ENCODE measurements at places on chromosomes 11 and 22.

DNA sequence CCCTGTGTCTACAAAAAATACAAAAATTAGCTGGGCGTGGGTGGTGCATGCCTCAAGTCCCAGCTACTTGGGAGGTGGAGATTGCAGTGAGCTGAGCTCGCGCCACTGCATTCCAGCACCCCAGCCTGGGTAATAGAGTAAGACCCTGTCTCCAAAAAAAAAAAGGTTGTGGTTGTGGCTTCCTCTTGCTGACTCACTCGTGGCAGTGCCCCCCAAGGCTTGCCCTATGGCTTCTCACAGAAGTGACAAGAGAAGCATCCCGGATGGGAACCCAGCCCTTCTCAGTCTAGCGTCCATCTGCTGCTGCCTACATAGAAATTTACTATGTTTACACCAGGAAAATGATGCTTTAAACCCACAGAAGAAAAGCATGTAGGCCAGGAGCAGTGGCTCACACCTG, 68.5 kb upstream of the PITPNB start:
- DNase-seq: no peak

- DNase-seq: no peak
Observed at GRCh38 chr22:48607901-48608662, 1219.6 kb downstream of the BRD1 start.

GRCh38 chr11:126917531-126918204, 82.9 kb downstream of the KIRREL3 start:
- no peak for DNase-seq

DNA sequence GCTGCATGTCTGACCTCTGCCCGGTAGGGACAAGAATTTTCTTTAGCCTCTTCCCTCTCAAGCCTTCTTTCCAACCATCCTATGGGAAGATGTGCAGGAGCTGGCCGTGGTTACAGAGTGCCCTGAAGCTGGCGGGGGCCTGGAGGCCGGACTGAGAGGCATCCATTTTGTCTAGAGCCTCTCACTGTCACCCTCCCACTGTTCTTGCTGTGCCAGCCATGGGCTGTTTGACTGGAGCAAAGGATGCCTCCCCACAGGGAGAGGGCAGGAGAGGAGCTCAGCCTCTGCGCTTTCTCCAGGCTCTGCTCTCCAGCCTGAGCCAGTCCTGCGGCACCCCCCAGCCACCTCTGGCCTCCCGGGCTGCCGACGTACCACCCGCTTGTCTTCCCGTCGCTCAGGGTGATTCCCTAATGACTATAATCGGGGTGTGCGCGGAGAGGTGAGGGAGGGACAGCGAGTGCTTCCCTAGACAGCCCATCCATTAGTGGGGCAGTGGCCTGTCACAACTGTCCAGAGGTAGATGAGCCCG, 123.8 kb downstream of the NECTIN1 start:
- DNase-seq: no peak

GRCh38 chr11:58058276-58059006, 27.7 kb downstream of the OR6Q1 start:
- no peak for DNase-seq

DNA sequence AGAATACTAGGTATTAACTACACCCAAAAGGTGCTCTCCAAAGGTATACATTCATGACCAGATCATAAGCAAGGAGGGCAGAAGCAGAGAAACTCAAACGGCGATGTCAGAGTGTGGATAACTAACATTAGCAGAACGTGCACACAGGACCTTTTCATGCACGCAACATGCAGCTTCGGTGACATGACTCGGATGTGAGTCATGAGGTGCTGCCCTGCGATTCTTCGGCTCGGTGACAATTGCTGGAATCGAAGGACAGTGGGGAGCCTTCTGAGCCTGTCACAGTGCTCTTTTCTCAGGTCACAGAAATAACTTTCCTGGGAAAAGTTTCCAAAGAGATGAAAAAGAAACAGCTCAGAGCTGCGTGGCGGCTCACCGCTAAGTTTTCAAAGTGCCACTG, 418.5 kb upstream of the SYN3 start:
- no peak for DNase-seq

GRCh38 chr22:27695925-27696324, 105.6 kb downstream of the MN1 start:
- no peak for DNase-seq

GRCh38 chr11:73989156-73989555, 6.5 kb upstream of the UCP2 start:
- DNase-seq: no peak

DNA sequence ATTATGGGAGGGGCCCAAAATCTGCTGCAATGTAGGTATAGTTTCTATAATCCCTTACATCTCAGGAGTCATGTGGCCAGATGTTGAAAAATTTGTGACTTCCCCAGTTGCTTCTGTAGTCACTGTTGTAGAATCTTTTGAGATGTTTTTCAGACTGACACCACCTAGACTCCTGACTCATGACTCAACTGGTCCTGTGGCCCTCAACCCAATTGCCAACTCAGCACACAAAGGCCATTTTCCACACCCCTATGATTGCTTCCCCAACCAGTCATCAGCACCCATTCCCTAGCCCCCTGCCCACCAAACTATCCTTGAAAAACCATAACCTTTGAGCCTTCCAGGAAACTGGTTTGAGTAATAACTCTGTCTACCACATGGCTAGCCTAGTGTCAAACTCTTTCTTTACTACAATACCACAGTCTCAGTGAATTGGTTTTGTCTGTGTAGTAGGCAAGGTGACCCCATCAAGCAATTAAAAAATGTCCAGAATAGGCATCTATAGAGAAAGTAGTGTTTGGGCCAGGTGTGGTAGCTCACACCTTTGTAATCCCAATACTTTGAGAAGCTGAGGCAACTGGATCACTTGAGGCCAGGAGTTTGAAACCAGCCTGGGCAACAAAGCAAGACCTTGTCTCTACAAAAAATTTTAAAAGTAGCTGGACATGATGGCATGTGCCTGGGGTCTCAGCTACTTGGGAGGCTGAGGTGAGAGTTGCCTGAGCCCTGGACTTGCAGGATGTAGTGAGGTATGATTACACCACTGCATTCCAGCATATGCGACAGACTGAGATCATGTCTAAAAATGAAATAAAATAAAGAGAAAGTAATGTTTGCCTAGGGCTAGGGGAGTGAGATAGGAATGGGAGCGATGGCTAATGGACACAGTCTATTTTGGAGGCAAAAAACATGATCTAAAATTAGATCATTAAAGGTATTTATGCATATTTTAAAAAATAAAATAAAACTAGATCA, 24.1 kb upstream of the FEZ1 start:
- DNase-seq: no peak

- no peak for DNase-seq
Observed at GRCh38 chr22:21589396-21589795, 21.9 kb downstream of the UBE2L3 start.

DNA sequence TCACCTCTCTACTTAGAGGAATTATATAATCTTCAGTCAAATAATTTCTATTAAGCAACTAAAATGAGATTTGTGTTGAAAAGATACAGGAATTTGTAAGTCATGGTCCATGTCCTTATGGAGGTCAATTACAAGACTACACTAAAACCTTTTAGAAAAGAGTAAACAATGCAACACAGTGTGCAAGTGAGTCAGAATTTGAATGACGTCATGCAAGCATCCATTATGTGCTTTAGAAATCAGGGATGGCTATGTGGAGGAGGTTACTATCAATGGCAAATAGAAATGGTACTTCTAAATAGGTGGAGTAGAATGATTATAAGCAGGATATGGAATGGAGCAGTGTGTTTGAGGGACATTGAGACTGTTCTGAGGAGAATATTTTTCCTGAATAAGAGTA, 16.6 kb downstream of the OR10D3 start:
- DNase-seq: no peak

GRCh38 chr22:23553924-23554870, 25.9 kb downstream of the IGLL1 start:
- no peak for DNase-seq

DNA sequence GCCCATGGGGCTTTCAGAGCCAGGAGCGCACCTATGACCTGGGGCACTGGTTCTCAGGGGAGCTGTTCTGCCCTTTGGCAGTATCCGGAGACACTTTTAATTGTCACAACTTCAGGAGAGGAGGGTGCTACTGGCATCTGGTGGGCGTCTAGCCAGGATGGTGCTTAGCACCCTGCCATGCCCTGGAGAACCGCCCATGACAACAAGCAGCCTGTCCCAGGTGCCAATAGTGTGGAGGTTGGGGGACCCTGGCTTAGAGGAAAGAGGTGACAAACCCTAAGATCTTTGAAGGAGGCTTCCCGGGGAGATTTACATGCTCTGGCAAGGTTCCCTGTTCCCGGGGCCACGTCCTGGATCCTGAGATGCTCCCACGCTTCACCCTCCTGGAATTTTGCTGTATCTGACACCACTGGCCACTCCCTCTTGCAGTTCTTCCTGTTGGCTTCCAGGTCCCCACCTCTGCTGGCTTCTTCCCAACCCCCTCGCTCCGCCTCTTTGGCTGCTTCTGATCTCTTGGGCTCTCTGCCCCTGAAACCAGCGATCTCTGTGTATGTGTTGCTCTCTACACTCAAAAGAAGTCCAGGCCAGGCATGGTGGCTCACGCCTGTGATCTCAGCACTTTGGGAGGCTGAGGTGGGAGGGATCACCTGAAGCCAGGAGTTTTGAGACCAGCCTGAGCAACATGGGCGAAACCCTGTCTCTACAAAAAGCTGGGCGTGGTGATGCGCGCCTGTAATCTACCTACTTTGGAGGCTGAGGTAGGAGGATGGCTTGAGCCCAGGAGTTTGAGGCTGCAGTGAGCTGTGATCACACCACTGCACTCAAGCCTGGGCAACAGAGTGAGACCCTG, 31.1 kb downstream of the FADS3 start:
- DNase-seq: no peak

- DNase-seq: no peak
Observed at GRCh38 chr11:35390737-35391682, 28.3 kb downstream of the SLC1A2 start.

GRCh38 chr11:46917762-46918082, 628 bp downstream of the LRP4 start:
- no peak for DNase-seq
